MV-4-11 (cell line): ENCODE measurements at places on chromosomes 2 and 18.

- DNase-seq: no peak
Measured at GRCh38 chr2:10576456-10576855, 113.3 kb downstream of the NOL10 start.

GRCh38 chr18:1846640-1847039 lies 724.7 kb downstream of the METTL4 start:
- DNase-seq: peak; percentile 10

- DNase-seq: no peak
Measured at GRCh38 chr2:235694721-235695601, 201.1 kb downstream of the AGAP1 start.

DNA sequence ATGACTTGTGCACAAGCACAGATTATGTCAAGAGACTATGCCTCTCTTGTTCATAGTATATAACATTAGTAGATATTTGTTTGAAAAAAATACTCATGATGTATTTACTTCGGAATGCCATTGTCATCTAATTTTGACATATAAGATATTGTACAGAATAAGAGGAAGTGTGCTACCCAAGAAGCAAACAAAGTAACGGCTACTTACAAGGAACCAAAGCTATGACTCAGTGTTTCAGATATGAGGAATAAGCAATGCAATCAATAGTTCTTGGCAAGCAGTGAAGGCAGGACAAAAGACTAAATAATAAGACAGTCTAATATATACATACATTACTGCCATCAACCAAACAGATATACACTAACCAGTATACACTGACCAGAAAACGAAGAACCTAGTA lies 256.3 kb downstream of the CCDC178 start:
- DNase-seq: peak; percentile 18
